A549 treated with dexamethasone at 1 μM for 4 hours (cell line): ENCODE measurements at places on chromosomes 3 and 15. TPM values are rescaled to one million over a fixed set of nuclear protein-coding genes. Genes with fewer than 3 reads are reported as not detected.

Gene EPHA3
- total RNA-seq, result not detected in 5 replicates

Gene CCR9
- total RNA-seq, result 0.08 TPM in 1 of 5 replicates, not detected in the others

Gene BOC
- total RNA-seq, result 4.5 to 5.3 TPM (median 4.6 TPM) in 5 replicates

Gene ANKRD63
- 0.20 to 0.49 TPM (median 0.26 TPM) in 5 replicates for total RNA-seq

Gene CCDC39
- not detected in 5 replicates for total RNA-seq

Gene GABRG3
- 0.24 to 0.49 TPM (median 0.38 TPM) in 5 replicates for total RNA-seq

Gene DUOX2
- total RNA-seq, result 0.03 to 0.05 TPM (median 0.04 TPM) in 4 of 5 replicates, not detected in the other

Gene PLCL2
- total RNA-seq, result 4.1 to 5.0 TPM (median 4.5 TPM) in 5 replicates

Gene TERC
- total RNA-seq, result 0.25 TPM in 1 of 5 replicates, not detected in the others

Gene CCDC80
- 47.0 to 76.4 TPM (median 69.6 TPM) in 5 replicates for total RNA-seq

Gene PLOD2
- total RNA-seq, result 84.0 to 118 TPM (median 99.0 TPM) in 5 replicates

Gene RYR3
- total RNA-seq, result 0.05 to 0.12 TPM (median 0.07 TPM) in 4 of 5 replicates, not detected in the other

Gene FRMD5
- 1.8 to 2.3 TPM (median 2.0 TPM) in 5 replicates for total RNA-seq

Gene PAK6
- total RNA-seq, result 0.29 to 0.68 TPM (median 0.34 TPM) in 5 replicates

Gene DUOXA1
- total RNA-seq, result 0.03 to 0.27 TPM (median 0.08 TPM) in 5 replicates

Gene CFAP92
- total RNA-seq, result not detected in 5 replicates

Gene CNTN3
- not detected in 5 replicates for total RNA-seq

Gene B3GALNT1
- total RNA-seq, result 0.06 to 0.27 TPM (median 0.22 TPM) in 5 replicates

Gene IGSF11
- total RNA-seq, result 3.6 to 5.4 TPM (median 5.1 TPM) in 5 replicates

Gene GP9
- total RNA-seq, result not detected in 5 replicates

Gene ZNF501
- total RNA-seq, result 0.02 TPM in 1 of 5 replicates, not detected in the others

Gene GMNC
- not detected in 5 replicates for total RNA-seq

Gene XCR1
- not detected in 5 replicates for total RNA-seq

Gene PLS1
- total RNA-seq, result 9.6 to 12.7 TPM (median 10.8 TPM) in 5 replicates

Gene MB21D2
- 4.9 to 6.0 TPM (median 5.4 TPM) in 5 replicates for total RNA-seq

Gene PDZRN3
- 0.09 TPM in 1 of 5 replicates, not detected in the others for total RNA-seq

Gene TEX9
- 4.0 to 4.9 TPM (median 4.4 TPM) in 5 replicates for total RNA-seq

Gene LNP1
- 0.65 to 1.0 TPM (median 0.88 TPM) in 5 replicates for total RNA-seq

Gene PLA2G4D
- total RNA-seq, result not detected in 5 replicates
